ENCODE measurements at places on chromosomes 7 and 10.
A peak's percentile ranks its signal among the peaks of the same experiment; 100 is the strongest.

DNA sequence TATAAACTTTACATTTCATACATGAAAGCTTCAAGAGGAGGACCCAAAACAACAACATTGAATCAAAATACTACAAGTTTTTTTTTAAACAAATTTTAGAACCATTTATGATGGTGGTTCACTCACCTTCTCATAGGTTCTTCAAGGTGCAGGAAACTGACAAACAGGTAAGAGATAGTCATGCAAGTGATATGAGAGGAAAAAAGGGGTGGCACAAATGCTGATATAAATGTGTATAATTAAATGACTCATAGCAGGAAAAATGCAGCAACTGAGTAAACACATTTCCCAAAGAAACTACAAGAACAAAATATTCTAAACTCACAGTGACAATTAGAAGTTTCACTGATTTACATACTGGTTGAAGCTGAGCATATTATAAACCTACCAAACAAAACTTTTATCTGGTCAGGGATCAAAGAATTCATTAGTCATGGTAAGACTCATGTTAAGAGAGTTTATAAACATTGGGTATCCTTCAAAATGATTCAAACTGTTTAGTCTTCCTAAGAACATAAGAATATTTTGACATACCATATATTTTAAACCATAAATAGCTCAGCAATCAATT lies 14.1 kb downstream of the ZWINT start:
- DNase-seq, result peak; percentile 17

GRCh38 chr7:69982197-69982596 lies 383.9 kb downstream of the AUTS2 start:
- DNase-seq, result no peak

- DNase-seq, result peak; percentile 68
These were observed 105.8 kb downstream of the ELMO1 start for GRCh38 chr7:37342688-37343471.

GRCh38 chr7:20730611-20731010 lies 56.1 kb downstream of the SP8 start:
- no peak for DNase-seq

GRCh38 chr10:111247781-111248389 lies 171.1 kb downstream of the ADRA2A start:
- DNase-seq, result peak; percentile 44

DNA sequence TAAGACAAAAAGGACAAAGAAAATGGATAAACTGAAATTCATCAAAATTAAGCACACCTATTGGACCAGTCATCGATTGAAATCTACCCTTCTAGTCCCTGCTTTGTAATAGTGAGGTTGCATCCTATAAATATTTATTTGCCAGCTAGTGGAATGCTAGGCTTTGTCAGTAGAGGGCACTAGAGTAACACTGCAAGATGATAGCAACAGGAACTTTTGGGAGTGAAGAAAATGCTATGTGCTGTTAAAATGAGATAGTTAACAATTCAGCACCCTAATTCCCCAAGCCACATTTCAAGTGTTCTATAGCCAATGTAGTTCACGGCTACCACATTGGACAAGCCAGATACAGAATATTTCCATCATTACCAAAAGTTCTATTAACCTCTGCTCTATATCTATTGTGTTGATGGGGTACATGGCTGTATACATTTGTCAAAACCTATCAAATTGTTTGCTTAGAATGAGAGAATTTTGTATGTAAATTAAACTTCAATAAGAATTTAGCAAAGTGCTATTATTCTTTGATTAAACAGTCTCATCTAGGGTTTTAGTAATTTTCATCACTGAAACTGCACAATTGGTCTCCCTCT lies 69.8 kb downstream of the LSMEM1 start:
- peak; percentile 63 for DNase-seq
